NCI-H774 (cell line): ENCODE measurements at places on chromosomes 3 and 15.

GRCh38 chr3:178947738-178948137 lies 123.9 kb downstream of the ZMAT3 start:
- no peak for DNase-seq

DNA sequence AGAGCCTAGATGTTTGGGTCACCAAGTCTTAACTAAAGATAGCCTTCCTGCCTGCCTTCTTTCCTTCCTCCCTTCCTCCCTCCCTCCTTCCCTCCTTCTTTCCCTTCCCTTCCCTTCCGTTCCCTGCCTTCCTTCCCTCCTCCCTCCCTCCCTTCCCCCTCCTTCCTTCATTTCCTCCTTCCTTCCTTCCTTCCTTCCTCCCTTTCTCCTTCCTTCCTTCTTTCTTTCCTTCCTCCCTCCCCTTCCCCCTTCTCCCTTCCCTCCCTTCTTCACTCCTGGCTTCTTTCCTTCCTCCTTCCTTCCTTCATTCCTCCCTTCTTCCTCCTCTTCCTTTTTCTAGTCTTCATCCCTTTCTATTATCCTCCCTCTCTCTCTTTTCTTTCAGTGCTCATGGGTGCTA lies 2.0 kb downstream of the DNAJB8 start:
- no peak for DNase-seq

DNA sequence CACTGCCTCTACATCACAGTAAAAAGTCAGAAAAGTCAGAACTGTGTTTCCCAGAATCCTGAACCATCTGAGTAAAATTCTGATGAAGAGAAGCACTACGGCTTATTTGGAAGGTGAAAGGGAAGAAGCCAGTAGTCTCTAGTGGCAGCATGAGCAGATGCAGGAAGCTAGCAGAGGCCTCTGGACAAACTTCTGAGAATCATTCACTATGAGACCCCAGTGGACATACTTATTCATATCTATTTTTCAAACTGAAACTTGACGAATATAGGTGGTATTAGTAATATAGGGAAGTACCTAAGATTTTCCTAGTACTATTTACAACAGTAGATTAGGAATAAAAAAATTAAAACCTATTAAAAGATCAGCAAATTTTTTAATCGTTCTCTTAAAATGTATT lies 272.8 kb upstream of the TTC14 start:
- DNase-seq = no peak

- DNase-seq = no peak
These were observed 142.4 kb upstream of the TLE3 start for GRCh38 chr15:70240082-70240481.

GRCh38 chr15:99628374-99629001 lies 62.7 kb downstream of the MEF2A start:
- no peak for DNase-seq

DNA sequence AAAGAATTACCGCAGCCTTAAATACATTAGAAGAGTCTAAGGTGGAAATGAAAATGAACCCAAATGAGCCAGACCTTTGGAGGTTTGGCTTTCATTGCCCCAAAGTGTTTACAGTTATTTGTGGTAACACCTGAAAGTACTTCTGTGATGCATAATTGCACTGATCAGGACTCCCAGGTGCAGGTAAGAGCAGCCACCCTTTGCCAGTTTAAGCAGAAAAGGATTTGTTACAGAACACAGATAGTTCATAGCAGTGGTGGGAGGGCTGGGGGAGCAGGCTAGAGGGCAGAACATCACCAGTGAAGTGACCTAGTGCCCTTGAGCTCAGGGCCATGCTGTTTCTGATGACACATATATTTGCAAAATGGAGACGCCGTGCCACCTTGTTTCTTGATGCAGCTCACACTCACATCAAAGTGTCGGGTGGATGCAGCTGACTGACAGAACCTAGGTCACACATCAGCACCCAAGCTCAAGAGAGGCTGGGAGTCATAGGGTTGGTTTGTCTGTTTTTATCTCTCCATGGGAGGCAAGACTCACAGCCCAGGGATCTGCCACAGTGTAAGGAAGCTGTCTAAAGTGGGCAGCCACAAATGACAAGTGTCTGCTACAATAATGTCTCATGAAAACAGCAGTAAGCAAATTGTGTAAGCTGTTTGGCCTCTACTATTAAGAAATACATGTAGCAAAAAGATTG lies 49.1 kb downstream of the NEK11 start:
- DNase-seq = no peak

DNA sequence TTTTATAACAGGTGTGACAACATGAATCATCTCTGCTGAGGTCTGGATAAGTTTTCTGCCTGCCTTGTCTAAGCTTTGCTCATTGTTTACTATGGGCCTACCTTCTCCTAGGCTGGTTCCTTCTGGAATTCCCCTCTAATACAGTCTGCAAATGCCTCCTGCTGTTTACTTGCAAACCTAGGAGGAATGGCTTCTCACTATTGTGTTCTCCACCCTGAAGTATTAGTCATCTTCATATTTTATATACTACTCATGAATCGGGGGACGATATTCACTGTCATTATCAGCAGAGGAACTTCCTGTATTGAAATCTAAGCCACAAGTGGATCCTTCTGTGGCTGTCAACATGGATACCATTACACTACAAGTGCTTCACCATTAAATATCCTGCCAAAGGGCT lies 154.8 kb downstream of the PLCL2 start:
- DNase-seq = no peak

DNA sequence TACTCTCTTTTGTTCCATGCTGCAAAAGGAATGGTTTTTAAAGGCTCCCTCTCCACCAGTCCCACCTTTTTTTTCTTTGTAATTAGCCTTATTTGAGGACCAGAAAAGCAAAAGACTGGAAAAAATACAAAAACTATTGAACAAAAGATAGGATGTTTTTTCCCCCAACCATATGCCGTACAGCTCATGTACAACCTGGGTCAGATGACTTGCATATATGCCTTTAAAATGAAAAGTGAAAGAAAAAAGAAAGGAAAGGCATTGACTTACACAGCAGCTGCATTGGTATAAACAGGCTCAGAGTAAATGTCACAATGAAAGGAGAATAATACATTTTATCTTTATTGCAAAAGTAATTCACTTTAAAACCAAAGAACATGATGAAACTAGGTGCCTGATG lies 69.5 kb upstream of the CMC1 start:
- DNase-seq = no peak

DNA sequence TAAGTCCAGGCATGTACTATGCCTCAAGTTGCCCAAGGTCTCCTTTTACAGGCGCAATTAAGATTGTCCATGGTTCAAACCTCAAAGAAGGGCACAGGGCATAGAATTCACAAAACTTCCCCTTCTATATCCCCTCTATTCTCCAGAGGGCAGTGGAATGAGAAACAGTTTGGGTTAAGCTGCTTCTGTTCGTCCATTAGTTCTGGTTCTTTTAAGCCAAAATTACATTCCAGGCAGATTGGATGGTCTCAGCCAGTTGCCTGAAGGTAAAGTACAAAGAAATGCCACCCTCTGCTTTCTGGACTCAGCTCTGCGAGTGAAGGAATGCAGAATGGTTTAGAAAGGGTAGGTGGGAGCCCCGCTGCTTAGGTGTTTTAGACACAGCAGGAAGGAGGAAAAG lies 200.7 kb downstream of the GREM1 start:
- no peak for DNase-seq
